ENCODE measurements at places on chromosomes 2 and 18.

DNA sequence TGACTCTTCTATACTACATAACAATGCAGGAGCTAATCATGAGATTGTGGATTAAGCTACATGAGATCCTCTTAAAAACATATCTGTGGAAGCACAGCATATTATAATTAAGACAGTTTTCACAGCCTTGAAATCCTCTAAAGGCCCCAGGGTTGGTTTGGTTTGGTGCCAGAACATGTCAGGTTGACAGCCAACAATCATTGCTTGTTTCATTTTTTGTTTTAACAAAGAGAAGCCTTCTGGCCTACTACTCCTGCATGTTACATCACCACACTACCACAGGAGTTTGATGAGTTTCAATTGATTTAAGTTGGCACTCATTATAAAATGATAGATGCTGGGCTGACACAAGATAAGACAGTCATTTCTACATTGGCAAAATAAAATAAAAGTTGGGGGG, 255.9 kb upstream of the ERBB4 start:
- no peak for DNase-seq

- DNase-seq = no peak
Measured at GRCh38 chr2:64773461-64774118, 119.9 kb upstream of the SERTAD2 start.

GRCh38 chr18:76357174-76357573, 137.9 kb downstream of the ZNF516 start:
- DNase-seq = no peak

- no peak for DNase-seq
Measured at GRCh38 chr2:240167588-240167880, 27.1 kb upstream of the OTOS start.

GRCh38 chr18:33184175-33184574, 256.3 kb downstream of the CCDC178 start:
- no peak for DNase-seq

DNA sequence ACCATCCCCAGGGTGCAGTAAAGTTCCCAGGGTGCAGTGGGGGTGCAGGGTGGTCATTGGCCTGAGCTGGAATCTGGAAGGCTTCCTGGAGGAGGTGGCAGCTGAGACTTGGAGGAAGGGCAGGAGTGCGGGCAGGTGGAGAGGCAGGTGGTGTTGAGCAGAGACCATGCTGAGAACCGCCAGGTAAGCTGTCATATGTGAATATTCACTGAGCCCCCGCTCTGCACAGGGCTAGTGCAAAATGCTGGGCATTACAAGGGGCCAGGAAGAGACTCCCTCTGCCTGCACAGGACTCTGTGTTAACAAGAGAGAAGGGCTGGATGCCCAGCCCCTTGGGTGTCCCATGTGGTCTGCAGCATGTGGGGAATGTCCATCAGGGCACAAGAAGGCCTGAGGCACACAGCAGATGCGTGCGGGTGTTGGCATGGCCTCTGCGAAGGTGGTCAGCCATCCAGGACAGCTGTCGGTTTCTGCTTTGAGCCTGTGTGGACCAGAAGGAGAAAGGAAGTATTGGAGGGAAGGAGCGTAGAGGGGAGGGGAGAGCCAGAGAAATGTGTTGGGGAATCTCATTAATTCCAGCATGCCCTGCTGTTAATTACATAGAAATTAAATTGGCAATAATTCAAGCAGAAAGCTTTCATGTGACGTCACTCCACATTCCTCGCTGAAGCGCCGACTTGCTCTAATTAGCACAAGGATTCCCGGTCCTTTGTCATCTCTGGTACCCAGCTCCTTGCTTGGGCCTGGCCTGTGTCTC, 62.8 kb upstream of the OTOS start:
- no peak for DNase-seq

DNA sequence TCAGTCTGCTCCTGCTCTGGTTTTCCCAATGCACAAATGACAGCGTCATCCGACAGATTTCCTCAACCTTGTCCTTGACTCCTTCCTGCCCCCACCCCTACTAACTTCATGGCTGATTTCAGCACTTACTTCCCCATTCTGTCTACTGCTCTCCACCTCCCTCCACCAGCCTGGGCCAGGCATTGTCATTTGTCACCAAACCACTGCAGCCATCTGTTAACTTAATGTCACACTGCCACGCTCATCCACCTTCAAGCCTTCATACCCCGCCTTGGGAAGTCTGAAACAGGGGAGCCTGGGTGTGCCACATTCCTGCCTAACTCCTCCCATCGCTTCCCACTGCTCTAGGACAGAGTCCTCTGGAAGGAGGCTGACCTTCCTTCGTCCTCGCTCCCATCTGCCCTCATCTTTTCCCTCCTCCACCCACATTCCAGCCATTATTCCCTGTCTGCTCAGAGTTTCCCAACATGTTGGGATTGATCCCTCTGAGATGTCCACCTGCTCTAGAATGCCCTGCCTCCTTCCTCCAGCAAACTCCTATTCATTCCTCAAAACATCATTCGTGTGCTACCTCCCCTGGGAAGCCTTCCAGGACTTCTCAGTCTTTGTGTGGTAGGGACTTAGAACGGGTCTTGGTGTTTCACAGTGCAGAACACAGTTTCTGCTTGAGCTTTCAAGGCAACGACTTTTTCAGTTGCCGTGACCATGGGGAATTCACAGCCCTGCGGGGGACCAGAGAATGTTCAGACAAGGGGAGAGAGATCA, 42.2 kb upstream of the SMAD7 start:
- DNase-seq = peak; percentile 7

GRCh38 chr2:33190393-33190937, 243.7 kb downstream of the LTBP1 start:
- no peak for DNase-seq

GRCh38 chr2:128215897-128216642, 102.6 kb downstream of the HS6ST1 start:
- no peak for DNase-seq

- no peak for DNase-seq
Measured at GRCh38 chr2:160610041-160610440, 116.4 kb upstream of the RBMS1 start.
